ENCODE measurements at places on chromosomes 2 and 18.

- DNase-seq = no peak
Observed at GRCh38 chr18:6719910-6720683, 9.4 kb upstream of the ARHGAP28 start.

GRCh38 chr2:230873661-230874401 is 9.1 kb downstream of the ITM2C start:
- DNase-seq = peak; percentile 52

DNA sequence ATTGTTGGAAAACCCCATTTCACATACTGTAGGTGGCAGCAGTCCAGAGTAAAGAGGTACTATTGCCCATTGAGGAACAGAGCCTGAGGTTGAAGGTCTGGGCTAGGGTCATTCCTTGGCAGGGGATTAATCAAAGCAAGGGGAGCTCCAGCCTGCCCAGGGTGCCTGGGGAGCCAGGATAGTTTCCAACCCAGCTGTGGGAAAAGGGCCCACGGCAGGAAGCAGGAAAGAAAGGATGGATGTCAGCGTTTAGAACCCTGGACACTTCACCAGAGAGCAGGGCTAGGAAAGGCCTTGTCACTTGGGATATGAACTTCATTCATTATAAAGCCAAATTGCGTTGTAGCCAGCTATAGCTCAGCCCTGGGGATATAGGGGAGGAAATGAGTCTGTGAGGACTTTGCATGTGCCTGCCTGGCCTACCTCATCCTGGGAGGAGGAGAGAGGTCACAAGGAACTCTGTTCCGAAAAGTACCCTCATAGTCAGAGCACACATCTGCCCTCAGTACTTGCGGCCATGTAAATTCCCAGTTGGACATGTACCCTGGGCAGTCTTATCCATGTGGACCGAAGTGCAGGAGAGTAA is 140.2 kb upstream of the COPS8 start:
- DNase-seq = no peak

DNA sequence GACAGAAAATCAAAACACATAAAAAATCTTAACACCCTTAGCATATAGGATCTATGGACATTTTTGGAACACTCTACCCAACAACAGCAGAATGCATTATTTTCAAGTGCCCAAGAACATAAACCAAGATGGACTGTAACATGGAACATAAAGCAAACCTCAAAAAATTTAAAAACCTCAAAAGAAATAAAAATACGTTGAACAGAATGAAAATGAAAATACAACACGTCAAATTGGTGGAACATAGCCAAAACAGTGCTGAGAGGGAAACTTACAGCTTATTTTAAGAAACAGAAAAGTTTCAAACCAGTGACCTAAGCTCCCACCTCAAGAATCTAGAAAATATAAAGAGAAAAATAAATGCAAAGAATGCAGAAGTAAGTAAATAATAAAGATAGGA is 58.3 kb upstream of the BCL2L11 start:
- DNase-seq = no peak

DNA sequence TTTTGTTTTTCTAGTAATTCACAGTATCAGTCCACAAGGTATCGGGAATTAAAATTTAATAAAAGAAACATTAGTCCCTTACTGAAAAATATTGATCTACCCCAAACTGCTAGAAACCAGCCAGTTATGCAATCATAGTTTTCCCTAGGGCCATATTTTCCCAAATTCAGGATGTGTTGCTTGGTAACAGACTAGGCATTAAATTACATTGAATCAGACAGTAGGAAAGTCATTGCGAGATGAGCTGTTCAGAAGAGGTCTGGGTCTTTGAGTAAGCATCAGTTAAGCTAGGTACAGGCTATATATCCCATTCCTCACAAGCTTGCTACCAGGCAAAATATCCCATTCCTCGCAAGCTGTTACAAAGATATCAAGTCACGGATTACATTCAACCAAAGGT is 123.0 kb upstream of the CCDC150 start:
- DNase-seq = no peak

GRCh38 chr2:118847762-118848172 is 319 bp upstream of the EN1 start:
- DNase-seq = no peak

DNA sequence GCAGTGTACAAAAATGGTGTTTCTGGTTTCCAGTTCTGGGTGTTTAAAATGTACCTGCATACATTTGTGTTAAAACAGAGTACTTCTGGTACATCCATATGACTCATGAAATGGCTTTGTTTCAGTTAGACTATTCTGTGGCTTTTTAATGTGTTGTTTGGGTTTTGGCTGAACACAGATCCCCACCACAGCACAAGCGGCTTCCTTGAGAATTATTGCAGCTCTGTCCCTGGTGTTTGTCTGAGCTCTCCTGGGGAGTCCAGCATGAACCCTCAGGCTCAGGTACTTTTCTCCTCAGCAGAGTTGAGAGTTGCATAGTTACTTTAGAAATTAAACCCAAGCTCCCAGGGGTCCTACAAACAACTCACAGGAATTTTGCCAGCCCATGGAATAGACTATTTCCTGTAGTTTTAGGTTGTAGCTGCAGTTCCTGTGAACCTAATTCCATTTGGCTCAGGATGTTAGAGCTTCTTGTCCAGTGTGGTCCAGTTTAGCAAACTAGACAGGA is 64.8 kb upstream of the EML6 start:
- no peak for DNase-seq

DNA sequence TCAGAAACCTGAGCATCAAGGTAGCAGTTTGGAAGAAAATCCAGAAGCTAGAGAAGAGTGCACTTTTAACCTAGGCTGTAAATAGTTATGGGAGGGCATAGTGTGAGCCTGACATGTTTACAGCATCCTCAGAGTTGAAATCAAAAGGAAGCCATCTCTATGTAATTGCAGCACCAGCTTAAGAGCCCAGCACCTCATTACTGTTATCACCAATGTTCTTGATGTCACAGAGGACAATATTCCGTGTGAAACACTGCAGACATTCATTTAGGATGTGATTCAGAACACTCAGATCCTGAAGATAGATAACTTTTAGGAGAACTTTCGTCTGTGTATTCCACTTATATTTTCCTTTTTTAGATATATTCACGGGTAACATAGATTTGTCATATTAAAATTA is 48.1 kb downstream of the FBXO36 start:
- no peak for DNase-seq

DNA sequence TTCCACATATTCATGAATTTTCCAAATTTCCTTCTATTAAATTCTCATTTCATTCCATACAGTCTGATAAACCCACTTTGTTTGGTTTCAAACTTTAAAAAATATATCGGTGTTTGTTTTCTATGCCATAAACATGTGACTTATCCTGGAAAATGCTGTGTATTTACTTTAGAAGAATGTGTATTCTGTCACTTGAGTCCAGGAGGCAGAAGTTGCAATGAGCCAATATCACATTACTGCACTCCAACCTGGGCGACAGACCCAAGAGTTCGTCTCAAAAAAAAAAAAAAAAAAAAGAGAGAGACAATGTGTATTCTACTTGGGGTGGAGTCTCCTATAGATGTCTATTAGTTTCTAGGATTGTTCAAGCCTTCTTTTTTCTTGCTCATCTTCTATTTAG is 31.8 kb downstream of the MBD5 start:
- DNase-seq = no peak

DNA sequence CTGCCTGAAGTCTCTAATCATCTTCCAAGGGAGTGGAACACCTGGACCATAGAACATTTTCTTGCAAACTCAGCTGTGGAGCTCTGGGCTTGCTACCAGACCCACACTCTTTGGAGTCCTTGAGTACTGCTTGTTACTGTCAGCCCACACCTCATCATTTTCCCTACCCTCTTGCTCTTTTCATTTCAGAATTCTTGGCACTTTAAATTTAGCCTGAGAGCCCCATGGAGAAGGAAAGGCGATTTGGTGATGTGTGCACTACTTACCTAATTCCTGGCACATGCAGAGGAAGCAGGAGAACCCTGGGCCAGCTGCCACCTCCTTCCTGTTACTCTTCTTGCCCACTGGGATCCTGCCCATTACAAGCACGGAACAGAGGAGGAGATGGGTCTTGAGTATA is 31.7 kb downstream of the TMEM178A start:
- no peak for DNase-seq

DNA sequence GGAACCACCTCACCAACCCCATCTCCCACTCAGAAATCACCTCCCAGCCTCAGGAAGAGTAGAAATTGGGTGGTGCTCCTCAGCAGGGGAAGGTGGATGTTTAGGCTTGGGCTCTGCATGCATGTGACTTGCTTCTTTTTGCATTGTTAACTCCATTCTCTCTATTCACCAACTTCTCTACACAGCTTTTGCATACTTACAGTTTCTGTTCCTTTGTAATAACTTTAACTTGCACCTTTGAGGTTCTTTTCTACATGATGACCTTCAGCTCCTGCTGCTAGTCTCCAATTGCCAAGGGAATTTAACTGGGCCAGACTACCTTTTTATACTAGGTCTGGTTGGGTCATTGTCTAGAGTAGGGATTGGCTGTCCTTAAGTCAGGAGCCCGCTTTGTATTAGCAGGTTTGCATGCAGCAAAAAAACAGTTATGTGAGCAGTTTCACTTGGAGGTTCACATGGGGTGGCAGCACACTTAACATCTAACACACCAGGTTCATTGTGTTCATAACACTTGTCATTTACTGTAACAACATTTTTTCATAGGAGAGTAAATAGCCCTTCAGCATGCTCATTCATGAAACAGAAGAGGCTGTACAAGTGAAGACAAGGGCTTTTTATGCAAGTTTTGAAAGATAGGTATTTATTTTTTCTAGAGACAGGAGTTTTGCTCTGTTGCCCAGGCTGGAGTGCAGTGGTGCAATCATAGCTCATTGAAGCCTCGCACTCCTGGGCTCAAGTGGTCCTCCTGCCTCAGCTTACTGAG is 12.0 kb downstream of the MRPL35 start:
- no peak for DNase-seq

DNA sequence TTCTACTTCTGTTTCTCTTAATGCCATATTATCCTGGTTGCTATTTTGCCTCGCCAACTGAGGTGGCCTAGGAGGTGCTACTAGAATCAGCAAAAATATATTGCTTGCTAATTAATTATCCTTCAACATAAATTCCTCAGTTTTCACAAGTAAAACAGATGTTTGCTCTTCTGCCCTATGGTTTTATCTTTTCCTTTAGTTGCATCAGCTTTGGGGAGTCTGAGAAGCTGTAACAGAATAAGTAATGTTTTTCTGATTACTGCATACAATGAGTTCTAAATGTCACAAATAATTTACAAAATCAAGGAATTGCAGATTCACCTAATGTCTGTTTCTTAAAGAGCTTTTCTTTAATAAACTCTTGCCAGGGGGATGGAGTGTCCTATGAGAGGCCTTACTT is 36.7 kb downstream of the GULP1 start:
- DNase-seq = no peak

GRCh38 chr2:18286897-18287296 is 273.6 kb downstream of the RDH14 start:
- DNase-seq = no peak

DNA sequence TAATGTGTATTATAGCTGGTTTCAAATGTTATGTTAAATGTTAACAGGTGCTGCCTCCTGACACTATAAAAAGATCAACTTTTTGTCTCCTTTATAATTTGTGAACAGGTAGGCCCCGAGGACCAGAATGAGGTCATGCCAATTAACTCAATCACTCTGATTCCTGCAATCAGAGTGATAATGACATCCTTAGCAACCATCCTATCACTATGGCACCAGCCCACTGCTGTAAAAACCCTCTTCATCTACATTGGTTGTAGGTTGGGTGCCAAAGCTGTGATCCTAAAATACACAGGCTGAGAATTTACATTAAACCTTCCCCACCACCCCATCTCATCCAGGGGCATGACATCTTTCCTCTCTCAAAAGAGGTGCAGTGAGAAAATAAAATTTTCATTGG is 103.5 kb downstream of the CPO start:
- no peak for DNase-seq
